Stimulated activated naive CD4-positive, alpha-beta T cell treated with Interleukin-2 at 50 U/mL for 16 hours (primary cell): ENCODE measurements at places on chromosomes 12 and 14.
A peak's percentile ranks its signal among the peaks of the same experiment; 100 is the strongest.

- no peak for DNase-seq
Observed at GRCh38 chr12:124720004-124720680, 143.5 kb downstream of the SCARB1 start.

DNA sequence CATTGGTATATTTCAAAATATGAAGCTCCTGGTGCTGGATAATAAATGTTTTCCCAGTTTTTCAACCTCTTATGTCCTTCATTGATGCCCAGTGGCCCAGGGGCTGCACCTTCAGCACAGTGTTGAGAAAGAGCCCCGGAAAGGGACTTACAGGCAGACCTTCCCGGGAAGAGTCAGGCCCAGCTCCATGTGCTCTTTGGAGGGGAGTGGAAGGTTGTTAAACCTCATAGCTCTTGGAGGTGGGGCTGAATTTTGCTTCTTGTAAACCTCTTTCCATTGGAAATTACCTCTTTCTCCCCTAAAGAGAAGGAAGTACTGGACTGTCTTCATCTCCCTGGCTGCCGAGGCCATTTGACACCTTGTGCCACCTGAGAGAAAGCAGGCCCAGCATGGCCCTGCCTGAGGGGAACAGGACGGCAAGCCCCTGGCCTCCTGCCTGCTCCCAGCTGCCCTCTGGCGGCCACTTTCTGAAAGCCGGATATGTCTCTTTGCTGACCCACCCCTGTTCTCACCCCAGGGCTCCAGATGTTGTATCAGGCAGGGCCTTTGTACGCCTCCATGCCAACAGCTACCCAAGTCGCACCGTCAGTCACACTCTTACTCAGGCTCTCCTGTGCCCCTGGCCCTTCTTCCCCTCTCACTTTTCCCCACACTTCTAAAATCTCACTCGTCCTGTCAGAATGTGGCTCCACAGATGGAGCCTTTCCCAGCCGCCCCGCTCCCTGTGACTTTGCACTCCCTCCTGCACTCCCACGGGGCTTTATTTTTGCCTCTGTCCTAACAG is 43.0 kb downstream of the EVL start:
- peak; percentile 86 for DNase-seq

DNA sequence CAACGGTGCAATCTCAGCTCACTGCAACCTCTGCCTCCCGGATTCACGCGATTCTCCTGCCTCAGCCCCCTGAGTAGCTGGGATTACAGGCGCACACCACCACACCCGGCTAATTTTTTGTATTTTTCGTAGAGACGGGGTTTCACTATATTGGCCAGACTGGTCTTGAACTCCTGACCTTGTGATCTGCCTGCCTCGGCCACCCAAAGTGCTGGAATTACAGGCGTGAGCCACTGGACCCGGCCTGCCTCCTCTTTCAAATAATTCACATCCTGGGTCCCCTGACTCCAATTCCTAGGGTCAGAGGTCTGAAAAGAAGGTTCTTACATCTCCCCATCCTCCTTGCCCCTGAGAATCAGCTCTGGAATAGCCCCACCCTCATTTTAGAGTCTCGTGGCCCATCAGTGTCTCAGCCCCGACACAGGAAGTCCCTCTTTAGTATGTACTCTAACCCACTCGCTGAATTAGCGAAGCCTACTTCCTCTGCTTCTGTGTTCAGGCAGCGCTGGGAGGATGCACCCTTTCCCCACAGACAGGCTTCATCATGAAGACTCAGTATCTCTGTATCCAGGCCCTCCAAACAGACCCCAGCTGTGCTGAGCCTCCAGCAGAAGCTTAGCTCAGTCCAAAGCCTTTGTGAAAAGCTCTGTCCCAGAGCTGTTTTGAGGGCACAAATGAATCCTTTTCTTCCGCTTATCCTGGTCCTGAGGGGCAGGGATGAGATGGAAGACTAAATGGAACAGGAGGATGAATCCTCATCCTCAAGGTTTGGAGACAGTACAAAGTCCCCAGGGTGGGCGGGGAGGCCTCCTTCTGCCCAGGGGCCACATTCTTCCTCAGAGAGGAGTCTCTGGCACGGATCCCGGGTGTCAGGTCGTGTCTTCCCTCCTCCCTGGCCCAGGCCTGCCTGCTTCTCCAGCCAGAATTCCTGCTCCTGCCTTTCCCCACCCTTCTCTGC is 3.5 kb downstream of the LPAR5 start:
- DNase-seq, result no peak

GRCh38 chr12:100794441-100795173 is at the start of gene ANO4:
Gene ANO4 (plus strand): TSS chr12:100794776. CDS start chr12:100901786, 107,010 bp downstream.
- no peak for DNase-seq

GRCh38 chr12:2233034-2233433 is 180.2 kb downstream of the CACNA1C start:
- no peak for DNase-seq

DNA sequence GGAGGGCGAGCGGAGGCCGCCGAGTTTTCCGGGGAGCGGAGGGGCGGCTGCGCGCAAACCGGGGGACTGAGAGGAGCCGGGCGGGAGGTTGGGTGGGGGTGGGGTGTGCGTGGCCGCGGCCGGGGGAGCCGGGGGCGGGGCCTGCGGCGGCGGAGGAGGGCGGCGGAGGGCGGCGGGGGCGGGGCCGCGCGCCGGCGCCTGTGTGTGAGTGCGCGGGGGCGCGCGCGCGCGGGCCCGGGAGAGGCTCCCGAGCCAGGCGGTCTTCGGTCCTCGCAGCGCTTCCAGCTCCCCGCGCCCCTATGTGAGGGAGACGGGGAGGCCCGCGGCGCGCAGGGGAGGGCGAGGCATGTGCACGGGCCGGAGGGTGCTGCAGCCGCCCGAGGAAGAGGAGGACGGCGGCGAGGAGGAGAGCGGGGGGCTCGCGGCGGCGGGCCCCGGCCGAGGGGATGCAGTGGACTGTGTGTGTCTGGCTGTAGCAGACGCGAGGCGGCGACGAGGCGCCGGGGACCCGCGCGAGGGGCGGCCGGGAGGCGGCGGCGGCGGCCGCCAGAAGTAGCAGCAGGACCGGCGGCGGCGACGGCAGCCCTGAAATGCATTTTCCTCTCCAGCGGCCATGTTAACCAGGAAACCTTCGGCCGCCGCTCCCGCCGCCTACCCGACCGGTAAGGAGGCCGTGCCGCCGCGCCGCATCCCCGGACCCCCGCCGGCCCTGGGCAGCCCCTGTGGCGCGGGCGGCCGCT is at the start of gene DYRK2:
Gene DYRK2, plus strand, starts transcription at position 225 of the 740 bp plus-strand sequence. Its CDS starts 389 bp downstream, at position 614.
- DNase-seq, result peak; percentile 67

DNA sequence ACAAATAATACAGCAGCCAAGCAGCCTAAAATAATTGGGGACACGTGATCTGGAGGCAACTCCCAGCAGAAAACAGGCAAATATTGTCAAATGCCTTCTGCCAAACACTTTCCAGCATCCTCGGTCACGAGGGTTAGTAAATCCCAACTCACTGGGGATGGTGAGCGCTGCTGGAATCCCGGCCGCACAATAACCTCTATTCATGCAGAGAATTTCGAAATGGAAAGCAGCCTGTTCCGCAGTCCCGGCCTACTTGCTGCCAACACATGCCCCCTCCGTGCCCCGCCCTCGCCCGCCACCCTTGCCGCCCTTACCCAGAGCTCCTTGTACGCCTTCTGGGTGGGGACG is 62.2 kb downstream of the RFX4 start:
- DNase-seq, result no peak

DNA sequence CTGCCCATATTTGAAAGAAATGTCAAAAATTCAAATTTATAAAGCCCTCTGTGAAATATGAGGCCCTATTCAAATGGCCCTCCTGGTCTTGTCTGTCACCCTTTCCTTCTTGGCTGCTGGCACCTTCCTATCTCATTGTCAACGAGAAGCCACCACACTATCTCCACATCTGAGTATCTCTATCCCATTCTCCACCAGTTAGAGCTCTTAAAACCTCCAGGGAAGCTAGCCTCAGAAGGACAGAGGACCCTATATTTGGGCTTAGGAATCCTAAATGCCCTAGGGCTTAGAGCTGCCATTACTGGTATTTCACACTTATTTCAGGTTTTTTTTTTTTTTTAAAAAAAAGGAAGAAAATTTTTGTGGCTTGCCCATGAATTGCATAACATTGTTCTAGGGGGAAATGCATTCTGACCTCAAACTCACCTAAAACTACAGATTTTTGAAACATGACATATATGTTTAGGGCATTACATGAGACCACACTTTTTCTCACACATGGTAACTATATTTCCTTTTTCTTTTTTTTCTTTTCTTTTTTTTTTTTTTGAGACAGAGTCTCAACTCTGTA is 25.0 kb downstream of the SLC25A21 start:
- DNase-seq, result no peak

- DNase-seq, result no peak
Observed at GRCh38 chr14:73722581-73722980, 8.4 kb upstream of the PNMA1 start.

DNA sequence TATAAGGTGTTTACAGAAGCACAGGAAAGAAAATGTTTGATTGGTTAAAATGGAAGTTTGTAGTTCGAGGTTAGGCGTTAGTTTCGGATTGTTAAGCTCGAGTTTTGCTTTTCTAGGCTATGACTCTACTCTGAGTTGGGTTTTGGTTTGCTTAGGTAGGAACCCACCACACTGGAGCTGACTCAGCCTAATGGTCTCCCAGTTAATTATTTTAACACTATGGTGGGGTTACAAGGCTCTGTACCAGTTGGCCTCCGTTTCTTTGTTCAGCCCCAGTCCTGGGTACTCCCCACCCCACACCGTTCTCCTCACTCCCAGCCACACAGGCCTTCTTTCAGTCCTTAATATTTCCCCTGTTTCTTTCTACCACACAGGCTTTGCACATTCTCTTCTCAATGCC is 583.9 kb downstream of the NRXN3 start:
- DNase-seq, result no peak

DNA sequence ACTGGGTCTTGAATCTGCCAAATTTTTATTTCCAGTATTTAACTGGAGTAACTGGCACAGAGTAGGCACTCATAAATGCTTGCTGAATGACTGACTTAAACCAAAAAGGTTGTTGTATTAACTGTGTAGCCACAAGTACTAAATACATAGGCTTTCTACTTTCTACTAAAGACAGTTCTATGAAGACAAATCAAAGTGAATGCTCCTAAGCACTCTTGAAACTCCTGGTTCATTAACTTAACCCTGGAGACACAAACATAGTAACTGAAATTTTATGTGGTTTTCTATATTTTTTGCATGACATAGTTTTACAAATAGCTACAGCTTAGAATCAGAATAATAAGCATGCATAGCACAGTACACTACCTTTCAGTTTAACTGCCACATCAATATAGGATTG is 70.4 kb downstream of the TXNDC16 start:
- no peak for DNase-seq

DNA sequence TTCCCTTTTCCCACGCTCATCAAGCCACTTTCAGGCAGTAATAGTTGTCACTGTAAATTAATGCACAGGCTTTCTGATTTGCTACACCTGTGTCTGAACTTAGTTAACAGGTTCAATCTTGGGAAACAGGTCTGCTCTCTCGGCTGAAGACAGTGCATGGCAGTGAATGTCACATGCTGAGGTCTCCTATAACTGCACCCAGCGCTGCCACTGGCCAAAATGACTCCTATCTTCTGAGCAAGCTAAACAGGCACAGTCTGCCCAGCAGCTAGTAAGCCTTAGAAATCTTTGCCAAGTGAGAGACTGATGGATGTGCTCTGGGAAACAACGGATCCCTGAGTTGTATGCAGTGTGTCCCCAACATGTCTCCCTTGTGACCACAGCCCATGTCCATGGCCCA is 25.2 kb upstream of the FOXN3 start:
- no peak for DNase-seq

- DNase-seq, result no peak
Observed at GRCh38 chr14:23079716-23080115, 15.2 kb downstream of the ACIN1 start.

DNA sequence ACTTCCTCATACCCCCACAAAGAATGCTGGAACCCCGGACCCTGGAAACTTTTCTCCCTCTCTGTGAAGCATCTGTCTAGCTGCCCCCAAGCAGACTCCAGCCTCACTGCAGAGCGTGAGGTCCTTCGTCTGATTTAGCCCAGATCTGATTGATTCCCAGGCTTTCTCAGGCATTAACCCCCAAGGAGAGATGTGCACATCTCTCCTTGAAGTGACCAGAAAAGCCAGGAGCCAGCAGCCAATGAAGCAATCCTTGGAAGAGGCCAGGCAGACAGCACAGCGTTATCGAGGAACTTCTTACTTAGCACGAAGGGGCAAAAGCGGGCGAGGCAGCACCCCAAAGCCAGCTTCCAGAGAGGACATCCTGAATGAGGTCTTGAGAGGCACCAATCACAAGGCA is 100.7 kb downstream of the ZFP36L1 start:
- no peak for DNase-seq

GRCh38 chr14:49594347-49595091 is 4.2 kb upstream of the LRR1 start:
- no peak for DNase-seq

DNA sequence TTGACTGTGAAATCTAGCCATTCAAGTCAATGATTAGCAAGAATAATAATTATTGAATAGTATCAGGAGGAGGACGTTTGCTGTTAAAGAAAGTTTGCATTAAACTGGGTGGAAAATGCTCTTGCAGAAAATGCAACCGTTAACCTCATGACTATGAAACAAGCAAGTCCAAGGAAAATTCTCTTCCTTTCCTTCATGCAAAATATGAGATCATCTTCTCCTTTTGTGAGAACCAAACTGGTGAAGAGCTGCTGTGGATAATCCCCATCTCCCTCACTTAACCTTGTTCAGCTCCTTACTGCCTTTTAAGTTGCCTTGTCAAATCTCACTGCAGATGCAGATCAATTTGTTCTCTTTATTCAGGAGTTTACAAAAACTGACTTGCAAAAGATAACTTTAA is 142.5 kb downstream of the BCAT1 start:
- DNase-seq, result no peak

- DNase-seq, result no peak
Observed at GRCh38 chr12:68406134-68406576, 74.0 kb upstream of the MDM1 start.

GRCh38 chr14:33568935-33569579 is 381.8 kb downstream of the EGLN3 start:
- no peak for DNase-seq

GRCh38 chr12:91926848-91927247 is 218.8 kb downstream of the BTG1 start:
- DNase-seq, result no peak

GRCh38 chr12:25130741-25131188 is 64.2 kb downstream of the DNAI7 start:
- no peak for DNase-seq
